ENCODE measurements at places on chromosomes 1 and 21.

DNA sequence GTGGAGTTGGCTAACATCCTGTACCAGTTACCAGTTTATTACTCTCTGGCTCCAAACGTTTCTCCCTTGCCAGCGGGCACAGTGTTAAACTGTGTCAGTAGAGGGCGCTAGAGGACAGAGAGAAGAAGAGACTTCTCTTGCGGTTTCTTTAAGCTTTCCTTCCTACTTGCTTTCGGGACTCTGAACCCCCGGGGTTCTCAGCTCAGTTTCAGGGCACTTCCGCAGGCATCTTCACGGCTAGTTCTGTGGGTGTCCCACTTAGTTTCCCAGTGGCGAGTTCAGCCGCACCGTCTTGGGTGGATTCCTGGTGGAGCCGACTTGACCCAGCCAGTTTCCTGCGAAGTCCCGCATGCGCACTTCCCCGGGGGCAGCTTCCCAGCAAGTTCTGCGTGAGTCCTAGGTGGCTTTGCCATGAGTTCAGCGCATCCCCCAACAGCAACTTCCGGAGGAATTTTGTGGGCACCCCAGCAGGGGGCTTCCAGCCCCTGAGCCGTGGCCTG is 37.9 kb upstream of the BTG2 start:
- peak; percentile 56 for DNase-seq

DNA sequence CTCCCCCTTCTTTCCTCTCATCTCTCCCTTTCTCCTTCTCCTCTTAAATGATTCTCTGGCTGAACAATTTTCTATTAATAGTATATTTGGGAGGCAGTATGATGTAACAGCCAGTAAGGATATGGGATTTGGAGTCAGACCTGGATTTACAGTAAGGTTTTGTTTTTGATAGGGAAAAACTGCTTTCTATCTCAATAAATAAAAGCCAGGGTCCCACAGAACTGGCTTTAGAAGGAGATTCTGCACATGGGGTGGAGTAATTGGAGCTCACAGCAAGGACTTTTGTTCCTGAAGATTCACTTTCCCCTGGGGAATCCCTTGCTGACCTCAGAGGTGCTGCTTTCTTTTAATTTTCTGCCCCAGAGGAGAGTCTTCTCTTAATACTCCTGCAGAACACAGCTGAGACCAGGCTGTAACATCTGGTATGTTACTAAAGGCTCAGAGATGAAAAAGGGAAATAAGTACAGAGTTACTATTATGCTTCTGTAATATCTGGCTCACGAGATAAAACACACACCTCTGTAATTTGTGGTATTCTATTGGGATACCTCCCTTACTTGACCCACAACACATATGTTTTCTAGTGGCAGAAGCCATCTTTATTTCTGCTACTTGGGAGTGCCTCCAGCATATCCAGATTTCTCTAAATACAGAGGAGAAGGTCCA is 13.4 kb downstream of the EPB41 start:
- no peak for DNase-seq

DNA sequence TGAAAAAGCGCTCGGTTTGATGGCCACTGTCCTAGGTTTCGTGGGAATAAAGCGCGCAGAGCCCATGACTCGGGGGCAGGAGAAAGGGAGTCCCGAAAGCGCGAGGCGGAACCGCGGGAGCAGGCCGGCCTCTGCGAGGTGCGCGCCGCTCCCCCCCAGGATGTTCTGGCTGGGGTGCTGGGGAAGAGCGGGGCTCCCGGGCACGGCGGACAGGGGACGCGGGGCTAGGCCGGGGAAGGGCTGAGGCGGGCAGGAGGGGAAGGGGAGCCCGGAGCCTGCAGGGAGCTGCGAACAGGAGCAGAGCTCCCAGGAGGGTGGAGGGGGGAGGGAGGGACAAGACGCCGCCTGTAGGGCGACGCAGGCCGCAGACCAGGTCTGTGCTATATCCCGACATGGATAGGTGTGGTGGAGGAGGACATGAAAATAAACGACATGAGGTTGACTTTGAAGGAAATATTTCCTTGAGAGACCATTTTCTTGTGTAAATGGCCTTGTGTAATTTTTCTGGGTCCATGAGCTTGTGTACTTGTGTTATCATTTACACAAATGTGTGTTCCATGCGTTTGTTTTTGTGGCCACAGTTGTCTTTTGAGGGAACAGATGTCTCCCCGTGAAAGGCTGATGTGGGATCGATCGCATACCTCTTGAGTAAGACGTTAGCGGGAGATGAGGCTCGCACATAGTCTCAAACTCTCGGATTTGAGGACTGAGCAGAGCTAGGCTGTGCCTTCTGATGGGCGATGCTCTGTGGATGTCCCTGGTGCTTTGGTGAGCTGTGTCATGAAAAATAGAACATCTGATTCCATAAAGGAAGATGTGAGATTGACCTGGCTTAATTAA is 1.3 kb downstream of the PCNT start:
- DNase-seq: peak; percentile 47

DNA sequence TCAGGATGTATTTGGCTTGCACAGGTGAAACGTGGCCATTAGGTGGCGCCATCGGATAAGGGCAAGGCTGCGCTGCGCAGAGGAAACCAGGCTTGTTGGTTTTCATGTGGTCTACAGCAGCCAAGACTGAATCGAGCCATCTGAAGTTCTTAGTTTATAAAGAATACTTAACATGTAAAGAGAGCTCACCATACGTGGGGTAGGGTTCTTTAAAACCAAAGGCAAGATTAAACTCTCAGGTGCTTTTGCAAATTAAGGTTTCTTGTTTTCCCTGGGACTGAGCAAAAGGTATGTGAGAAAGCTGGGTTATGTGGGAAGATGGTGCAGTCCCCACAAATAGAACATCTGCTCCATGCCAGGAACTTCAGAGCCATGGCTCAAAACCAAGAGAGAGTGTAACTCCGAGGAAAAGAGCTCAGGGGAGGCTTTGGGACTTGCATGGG is 9.3 kb downstream of the MASP2 start:
- peak; percentile 90 for DNase-seq

DNA sequence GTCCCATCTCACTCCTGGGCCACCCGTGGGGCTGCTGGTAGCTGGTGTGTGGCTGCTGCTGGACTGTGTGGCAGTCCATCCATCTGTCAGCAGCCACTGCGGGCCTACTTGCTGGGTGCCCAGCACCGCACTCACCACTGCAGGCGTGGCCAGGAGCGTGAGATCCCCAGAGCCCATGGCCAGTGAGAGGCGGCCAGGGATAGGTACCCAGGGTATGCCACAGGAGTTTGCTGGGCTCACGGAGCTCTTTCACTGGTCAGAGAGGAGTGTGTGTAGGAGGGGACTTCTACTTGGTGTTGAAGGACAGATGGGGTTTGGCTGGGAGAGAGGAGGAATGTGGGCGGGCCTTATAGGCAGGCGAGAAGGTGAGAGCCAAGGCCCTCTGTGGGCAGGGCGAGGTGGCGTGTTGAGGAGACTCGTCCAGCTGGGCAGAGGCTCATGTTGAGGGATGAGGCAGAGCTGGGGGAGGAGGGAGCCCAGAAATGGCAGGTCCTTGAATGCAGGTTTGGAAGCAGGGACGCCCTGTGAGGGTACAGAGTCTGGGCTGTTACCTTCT is 15.0 kb downstream of the QSOX1 start:
- DNase-seq: no peak

- DNase-seq: no peak
Observed at GRCh38 chr21:25862112-25862511, 127.3 kb downstream of the GABPA start.

DNA sequence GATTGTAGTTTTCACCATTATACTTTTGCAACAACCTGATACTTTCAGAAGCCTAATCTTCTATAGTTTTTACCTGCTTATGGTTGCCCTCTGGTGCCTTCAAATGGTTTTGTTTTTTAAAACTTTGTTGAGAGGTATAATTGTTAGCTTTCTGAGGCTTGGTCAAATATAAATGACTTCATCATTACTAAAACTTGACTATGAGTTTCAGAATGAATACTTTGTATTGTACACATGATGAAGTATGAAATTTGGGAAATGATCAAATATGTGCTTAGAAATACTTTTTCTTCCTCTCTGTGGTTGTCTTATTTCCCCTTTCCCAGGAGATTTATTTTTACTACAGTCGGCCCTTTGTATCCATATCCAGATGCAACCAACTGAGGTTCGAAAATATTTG is 151.8 kb upstream of the B3GALT2 start:
- no peak for DNase-seq

- no peak for DNase-seq
Observed at GRCh38 chr1:30418939-30419720, 304.3 kb downstream of the MATN1 start.
